ENCODE measurements at places on chromosomes 13 and 19.

- no peak for DNase-seq
Measured at GRCh38 chr13:29893438-29893837, 43.0 kb upstream of the UBL3 start.

DNA sequence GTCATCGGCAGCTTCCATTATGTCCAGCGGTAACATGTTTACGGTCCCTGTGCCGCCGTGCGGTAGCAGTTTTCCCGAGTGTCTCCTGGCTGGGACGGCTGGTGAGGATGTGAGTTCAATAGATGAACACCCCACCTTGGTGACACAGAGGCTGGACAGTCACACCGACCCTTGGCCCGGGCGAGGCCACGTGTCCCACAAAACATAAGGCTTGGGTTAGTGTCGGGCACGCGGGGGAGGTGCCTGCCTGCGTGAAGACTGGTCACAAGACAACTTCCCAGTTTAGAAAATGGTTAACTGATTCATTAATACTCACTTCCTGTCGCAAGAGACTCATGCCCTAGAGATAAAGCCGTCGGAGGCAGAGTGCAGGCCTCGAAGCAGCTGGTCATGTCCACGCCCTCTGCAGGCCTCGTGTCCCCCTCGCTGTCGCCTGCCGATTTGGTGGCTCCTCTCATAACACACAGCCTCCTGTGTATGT lies 17.2 kb downstream of the RASA3 start:
- DNase-seq: no peak

DNA sequence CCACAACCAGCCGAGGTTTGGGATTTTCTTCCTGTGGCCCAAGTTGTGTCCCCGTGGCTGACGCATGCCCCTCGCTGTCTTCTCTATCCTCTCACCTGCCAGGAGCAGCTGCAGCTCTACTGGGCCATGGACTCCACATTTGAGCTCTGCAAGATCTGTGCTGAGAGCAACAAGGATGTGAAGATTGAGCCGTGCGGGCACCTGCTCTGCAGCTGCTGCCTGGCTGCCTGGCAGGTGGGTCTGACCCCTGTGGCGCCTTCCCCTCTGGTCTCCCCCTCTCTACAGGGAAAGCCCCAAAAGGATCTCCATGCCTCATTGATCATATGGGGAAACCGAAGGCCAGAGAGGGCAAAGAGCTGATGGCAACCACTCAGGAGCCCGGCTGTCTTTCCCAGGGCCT lies 14.6 kb downstream of the CBLC start:
- peak; percentile 79 for DNase-seq

DNA sequence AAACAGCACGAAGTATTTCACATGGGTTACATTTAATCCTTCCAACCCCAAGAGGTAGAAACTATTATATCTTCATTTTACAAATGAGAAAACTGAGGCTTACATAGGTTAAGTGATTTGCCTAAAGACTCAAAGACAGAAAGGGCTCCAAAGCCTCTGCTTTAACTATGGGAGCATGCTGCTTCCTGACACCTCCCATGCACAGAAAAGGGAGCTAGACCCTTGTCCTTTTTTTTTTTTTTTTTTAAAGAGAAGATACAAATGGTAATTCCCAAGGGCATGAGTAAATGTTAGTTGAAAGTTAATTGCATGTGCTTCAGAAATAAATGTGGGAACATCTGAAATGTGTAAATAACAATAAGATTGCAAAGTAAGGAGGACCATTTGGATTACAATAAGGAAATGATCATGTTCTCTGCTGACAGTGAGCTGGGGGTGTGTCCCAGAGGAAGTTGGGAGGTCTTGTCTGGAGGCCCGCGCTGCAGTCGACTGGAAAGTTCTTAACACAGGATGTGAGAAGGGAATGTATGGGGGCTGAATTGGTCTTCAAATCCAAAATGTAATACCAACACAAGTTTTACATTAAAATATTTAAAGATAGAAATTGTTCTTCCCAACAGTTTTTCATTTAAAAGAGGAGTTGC lies 500.3 kb downstream of the KLF12 start:
- peak; percentile 24 for DNase-seq

GRCh38 chr19:47210689-47211316 lies 20.2 kb downstream of the BBC3 start:
- DNase-seq: peak; percentile 90

- no peak for DNase-seq
Measured at GRCh38 chr13:50370303-50370950, 355.2 kb downstream of the KCNRG start.

- no peak for DNase-seq
Measured at GRCh38 chr13:50873991-50874390, 30.5 kb upstream of the DLEU7 start.

GRCh38 chr13:110770678-110771077 lies 57.2 kb downstream of the ING1 start:
- DNase-seq: no peak

DNA sequence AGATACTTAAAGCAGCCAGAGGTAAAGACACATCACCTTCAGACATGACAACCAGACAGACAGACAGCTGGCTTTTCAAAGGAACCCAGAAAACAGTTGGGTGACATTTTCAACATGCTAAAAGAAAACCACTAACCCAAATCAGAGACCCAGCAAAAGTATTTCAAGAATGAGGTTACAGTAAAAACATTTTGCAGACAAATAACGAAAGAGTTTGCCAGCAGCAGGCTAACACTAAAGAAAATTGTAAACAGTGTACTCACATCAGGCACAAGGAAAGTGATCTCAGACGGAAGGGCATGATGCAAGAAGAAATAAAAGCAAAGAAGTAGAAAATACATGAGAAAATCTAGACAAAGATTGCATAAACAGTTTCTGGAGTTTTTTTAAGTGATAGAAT lies 46.4 kb downstream of the AP1M1 start:
- DNase-seq: no peak

DNA sequence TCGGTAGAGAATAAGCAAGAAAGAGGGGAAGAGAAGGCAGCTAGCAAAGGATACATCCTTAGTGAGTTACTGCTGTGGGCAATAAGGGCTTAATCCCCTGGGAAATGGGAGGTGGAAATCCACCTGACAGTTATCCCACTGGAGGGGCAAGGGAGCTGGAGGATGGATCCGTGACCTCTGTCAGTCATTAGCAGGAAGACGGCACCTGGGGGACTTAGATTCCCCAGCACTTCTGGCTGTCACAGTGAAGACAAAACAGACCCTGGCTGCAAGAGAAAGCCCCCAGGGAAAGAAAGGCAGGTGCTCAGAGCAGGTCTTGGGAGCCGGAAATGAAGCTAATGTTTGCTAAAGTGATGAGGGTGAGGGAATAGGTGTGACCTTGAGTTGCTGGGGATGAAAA lies 70.4 kb upstream of the MRI1 start:
- DNase-seq: no peak

DNA sequence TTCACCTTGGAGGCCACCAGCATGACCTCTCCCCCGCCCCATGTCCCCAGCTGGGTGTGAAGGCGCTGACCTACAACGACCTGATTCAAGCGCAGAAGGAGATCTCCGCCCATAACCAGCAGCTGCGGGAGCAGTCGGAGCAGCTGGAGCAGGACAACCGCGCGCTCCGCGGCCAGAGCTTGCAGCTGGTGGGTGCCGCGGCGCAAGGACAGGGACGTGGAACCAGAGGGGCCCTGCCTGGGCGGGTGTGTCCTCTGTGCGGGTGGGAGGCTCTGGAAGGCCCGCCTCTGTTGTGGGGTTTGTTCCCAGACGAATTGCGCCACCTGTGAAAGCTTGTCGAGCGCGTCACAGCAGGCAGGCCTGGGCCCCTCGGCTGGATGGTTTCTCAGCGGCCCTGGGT lies 22.3 kb downstream of the PLEKHJ1 start:
- peak; percentile 96 for DNase-seq

GRCh38 chr13:87314822-87315221 lies 356.3 kb upstream of the SLITRK5 start:
- no peak for DNase-seq

- DNase-seq: no peak
Measured at GRCh38 chr13:73844986-73845385, 289.2 kb downstream of the KLF12 start.

GRCh38 chr13:95323930-95324662 lies 22.8 kb upstream of the ABCC4 start:
- no peak for DNase-seq

DNA sequence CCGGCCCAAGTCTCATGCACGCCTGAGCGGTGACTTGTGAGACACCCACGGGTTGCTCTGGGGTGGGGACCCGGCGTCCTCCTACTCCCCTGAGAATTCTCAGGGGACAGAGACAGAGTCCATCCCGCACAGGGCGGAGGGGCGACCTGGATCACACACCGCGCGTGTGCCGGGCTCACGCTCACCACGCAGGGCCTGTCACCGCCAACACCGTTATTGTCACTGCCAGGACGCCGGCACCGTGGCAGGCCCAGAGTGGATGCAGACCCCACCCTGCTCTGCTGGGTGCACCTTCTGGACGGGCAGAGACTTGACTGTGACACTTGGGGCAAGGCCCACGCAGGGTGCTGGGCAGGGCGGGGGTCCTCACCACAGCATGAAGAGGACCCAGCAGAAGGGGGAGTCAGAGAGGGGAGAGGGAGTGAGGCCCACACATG lies 16.2 kb downstream of the MOB3A start:
- no peak for DNase-seq

- DNase-seq: no peak
Measured at GRCh38 chr19:29302002-29302928, 89.3 kb upstream of the UQCRFS1 start.

- DNase-seq: no peak
Measured at GRCh38 chr13:108086678-108087077, 128.7 kb downstream of the LIG4 start.

DNA sequence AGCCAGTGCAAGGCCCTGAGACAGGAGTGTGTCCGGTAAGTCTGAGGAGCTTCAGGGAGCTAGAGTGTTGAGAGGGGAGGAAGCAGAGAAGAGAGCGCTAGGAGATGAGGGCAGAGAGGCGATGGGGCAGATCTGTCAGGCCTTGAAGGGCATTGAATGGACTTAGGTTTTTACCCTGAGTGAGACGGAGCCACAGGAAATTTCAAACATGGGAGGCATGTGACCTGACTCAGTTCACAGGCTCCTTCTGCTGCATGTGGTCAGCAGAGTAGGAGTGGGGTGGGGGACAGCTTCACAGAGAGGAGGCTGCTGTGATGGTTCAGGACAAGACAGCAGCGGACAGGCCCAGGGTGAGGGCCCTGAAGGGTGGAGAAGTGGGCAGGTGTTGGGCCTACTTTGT lies 2.5 kb upstream of the FAM98C start:
- no peak for DNase-seq

DNA sequence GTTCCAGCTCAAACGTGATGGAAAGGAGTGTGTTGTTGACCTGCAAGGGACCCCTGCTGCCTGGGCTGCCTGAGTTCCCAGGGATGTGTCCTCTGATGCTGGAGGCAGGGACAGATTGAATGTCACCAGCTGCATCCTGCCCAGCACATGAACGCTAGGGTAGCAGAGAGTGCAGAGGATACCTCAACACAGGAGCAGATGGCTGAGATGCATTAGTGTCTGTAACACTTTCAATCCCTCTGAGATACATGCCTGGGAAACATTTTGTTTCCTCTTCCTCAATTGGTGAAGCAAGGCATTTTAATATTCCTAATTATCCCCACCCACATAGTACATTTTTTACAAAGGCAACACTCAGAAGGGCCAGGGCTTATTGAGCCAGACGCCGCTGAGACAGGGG lies 106.4 kb upstream of the UBL3 start:
- peak; percentile 43 for DNase-seq

- DNase-seq: no peak
Measured at GRCh38 chr13:110498327-110498726, 63.2 kb downstream of the RAB20 start.

- no peak for DNase-seq
Measured at GRCh38 chr19:54262470-54262869, 5.4 kb upstream of the LILRB5 start.

GRCh38 chr13:44398606-44399005 lies 25.0 kb downstream of the SERP2 start:
- DNase-seq: no peak

DNA sequence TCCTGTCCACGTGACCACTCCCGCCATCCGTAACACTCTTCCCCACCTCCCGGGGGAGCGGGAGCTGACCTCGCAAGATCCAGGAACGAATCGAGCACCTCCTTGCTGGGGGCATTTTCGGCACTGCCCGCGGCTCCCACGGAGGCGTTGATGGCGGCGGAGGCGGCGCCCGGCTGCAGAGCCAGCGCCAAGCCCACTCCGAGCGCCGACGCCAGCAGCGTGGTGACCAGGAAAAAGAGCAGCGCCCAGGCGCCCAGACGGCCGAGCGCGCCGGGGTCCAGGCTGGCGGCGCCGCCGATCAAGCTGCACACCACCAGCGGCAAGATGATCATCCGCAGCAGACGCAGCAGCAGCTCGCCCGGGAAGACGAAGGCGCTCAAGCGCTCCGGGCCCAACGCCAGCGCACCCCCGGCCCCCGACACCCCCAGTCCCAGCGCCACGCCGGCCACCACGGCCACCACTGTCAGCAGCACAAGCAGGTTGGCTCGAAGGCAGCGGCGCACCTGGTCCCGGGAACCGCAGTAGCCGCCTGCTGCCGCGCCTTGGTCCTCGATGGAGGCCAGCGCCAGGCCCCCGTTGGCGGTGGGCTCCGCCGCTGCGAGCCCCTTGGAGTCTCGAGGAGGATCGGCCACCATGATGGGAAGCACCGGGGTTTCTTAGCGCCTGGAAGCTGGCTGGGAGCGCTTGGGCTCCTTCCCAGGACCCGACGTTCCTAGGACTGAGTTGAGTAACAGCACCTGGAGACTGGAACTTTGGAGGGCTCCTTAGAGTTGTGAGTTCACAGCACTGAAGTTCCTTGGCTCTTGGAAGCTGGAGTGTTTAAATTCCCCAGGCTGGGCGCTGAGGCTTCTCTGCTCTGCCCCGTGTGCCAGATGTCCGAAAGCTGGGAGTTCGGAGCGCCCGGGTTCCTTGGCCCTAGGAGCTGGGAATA lies 798 bp downstream of the SLC1A5 start:
- DNase-seq: peak; percentile 60

- no peak for DNase-seq
Measured at GRCh38 chr13:46797501-46798237, 708 bp upstream of the ESD start.

Measured in tongue (tissue), 3 donors.